CD4-positive, alpha-beta T cell treated with Interleukin-2 at 100 ng/mL for 4 hours (primary cell): ENCODE measurements at places on chromosomes 1 and 21.

DNA sequence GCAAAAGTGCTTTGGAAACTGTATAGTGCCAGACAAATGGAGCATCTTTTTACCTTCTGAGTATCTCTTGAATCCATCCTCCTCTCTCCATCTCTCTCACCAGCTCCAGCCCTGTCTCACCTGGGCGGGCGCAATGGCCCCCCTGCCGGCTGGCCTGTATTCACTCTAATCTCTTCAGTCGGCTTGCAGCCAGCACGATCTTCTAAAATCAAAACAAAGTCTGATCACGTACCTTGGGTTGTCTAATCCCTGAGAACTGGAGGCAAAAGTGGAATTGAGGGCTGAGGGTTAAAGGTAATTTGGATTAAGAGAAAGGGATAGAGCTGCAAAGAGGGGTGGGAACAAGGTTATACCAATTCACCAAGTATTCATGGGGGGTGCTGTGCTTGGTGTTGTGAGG, 46.0 kb upstream of the LRRN2 start:
- no peak for DNase-seq

DNA sequence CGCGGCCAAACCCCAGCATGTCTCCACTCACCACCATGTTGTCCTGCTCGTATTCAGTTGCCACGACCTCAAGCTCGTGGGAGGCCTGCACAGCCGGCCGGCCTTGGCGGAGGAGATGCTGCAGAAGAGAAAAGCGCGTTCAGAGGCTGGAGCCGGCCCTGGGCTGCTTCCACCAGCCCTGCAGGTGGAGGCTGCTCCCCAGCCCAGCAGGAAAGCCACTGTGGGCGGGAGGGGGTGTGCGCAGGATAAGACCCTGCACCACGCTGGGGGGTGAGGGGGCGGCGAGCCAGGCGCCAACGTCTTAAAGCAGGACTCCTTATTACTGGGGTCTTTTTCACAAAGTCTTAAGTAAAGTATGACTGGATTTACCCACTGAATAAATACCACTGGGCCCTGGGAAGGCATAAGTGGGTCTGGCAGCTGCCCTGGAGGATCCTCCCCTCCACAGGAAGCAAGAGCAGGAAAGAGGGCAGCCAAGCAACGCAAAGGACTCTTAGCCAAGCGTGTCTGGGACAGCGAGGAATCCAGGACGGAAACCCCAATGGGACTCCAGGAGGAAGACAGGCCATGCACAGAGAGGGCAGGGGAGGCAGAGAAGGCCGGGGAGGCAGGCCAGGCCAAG, 104.8 kb downstream of the NPHP4 start:
- no peak for DNase-seq

DNA sequence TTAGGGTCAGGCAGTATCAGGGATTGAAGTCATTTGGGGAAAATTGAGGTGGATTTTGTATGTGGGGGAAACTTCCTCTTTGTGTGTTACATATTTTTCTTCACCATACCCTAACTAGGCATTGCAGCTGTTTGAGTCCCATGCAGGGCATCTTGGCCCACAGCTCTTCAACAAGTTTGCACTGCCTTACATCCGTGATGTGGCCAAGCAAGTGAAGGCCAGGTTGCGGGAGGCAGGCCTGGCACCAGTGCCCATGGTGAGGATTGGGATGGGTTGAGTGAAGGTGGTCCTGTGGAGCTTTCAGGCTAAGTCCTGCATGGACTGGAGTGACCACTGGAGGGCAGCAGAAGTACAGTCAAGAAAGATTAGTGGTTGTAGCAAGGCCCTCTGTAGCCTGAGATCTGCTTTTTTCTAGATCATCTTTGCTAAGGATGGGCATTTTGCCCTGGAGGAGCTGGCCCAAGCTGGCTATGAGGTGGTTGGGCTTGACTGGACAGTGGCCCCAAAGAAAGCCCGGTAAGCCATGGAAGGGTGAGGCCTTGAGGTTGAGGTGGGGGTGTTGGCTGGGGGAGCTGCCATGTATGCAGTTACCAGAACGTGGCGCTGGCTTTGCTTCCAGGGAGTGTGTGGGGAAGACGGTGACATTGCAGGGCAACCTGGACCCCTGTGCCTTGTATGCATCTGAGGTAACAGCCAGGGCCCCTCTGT, 2.4 kb downstream of the UROD start:
- DNase-seq: peak; percentile 86

DNA sequence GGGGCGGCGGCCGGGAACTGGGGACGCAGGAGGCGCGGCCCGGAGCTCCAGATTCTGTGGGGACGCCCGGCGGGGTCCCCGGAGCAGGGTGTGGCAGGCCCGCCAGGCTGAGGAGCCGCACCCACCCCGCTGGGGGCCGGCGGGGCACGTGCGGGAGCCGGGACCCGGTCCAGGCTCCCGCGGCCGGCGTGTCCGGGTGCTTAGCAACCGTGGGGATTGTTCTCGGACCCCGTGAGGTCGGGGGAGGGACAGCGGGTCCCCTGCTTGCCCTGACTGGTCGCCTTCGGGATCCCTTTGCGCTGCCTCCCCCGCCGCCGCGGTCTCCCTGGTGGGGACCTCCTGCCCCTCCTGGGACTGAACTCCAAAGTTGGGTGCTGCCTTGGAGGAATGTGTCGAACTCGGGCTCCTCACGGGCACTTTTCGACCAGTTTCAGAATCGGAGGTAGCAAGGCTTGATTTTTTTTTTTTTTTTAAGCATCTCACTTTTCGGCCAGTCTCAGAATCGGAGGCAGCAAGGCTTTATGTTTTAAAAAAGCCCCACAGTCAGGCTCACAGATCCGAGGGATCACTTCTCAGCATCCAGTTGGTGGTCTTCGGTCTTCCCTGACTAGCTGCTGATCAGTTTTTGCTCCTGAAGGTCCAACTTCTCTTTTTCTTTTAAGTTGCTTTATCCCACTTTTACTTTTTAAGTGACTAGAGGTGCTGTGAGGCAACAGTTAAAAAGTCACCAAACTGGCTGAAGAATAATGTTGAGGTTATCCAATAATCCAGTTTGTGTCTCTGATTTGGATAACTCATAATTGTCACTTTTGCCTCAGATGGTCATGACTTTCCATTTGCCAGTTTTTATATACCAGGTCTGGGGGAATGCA, 648 bp downstream of the FAM76A start:
- peak; percentile 26 for DNase-seq

- no peak for DNase-seq
Measured at GRCh38 chr1:6313393-6314200, 52.7 kb upstream of the GPR153 start.

- DNase-seq: no peak
Measured at GRCh38 chr1:161747801-161748200, 1.8 kb upstream of the DUSP12 start.

GRCh38 chr1:54606096-54606989, 17.0 kb downstream of the FAM151A start:
- no peak for DNase-seq

DNA sequence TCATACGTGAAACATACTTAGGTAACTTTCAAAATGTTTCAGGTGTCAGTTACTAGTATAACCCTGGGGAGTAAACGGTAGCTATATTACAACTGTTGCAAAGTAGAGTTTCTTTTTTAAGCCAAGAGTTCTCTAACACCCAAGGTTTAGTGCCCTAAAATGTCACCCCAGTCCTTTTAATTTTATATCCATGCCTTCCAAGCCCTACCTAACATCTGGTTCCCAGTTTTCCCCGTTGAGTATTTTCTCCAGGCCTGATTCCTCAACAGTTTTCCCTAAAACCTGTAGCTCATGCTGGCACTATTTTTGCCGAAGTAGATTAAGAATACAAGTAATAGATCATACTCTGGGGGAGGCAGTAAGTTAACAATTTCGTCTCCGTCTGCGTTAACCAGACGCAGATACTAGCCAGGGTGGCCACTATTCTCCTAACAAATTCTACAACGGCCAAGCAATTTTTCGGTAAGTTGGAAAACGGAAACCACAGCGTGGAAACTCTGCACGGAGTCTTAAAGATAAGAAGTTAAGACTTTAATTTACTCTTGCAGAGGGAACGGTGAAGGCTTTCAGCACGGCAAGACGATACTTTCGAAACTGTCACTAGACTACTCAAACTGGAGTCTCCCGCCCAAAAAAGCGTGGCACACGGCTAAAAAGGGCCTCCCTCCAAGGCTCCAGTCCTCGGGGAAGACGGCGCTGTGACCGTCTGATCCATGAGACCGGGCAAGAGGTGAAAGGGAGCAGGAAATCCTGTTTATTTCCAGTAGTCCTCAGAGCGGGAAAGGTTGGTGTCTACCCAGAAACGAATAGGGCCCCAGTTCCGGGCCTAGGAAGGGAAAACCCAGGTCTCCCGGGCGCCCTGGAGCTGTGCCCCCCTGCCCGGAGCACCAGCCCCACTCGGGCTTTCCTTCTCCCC, 945 bp downstream of the SRSF4 start:
- DNase-seq: no peak

GRCh38 chr1:85579622-85580021, 939 bp upstream of the CCN1 start:
- no peak for DNase-seq

GRCh38 chr21:41674402-41674801, 92.5 kb downstream of the RIPK4 start:
- DNase-seq: no peak

- DNase-seq: no peak
Measured at GRCh38 chr1:4962836-4963235, 308.4 kb downstream of the AJAP1 start.

DNA sequence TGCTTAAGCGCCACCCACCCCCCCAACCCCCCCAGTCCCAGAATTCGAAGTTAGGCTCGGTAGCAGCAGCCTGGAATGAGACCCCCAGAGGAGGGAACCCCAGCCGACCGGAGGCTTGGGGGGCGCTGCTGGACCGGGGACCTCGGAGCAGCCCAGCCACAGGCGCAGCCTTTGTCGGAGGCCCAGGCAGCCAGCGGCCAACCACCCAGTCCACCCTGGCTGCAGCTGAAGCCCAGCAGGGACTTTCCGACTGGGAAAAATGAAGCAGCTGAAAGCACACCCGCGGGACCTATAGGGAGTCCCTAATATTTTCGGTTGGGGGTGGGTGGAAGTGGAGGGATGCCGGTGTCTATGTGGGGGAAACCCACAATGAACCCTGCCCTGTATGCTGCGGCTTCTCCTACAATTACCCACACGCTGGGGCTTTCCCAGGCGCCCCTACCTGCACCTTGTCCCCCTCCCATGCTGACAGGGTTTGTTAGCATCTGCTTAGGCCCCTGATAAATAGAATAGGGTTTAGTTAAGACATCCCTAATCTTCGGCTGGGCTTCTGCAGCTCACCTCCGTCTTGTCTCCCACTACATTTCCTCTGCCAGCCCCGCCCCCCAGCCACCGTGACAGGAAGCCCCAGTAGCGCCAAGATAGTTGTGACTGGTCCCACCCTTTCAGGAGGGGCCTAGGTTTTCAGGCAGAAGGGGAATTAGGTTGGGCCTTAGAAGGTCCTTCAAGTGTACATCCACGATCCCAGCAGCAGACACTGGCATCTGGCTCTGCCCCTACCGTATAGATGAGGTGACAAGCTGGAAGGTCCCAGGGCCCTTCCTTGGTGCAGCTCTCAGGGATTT, 838 bp downstream of the CCDC28B start:
- DNase-seq: peak; percentile 76

- DNase-seq: no peak
Measured at GRCh38 chr1:27435566-27436203, 43.3 kb downstream of the GPR3 start.

GRCh38 chr1:201896951-201897391, 8.3 kb downstream of the SHISA4 start:
- DNase-seq: no peak

- no peak for DNase-seq
Measured at GRCh38 chr1:24888061-24888970, 41.8 kb downstream of the RUNX3 start.

DNA sequence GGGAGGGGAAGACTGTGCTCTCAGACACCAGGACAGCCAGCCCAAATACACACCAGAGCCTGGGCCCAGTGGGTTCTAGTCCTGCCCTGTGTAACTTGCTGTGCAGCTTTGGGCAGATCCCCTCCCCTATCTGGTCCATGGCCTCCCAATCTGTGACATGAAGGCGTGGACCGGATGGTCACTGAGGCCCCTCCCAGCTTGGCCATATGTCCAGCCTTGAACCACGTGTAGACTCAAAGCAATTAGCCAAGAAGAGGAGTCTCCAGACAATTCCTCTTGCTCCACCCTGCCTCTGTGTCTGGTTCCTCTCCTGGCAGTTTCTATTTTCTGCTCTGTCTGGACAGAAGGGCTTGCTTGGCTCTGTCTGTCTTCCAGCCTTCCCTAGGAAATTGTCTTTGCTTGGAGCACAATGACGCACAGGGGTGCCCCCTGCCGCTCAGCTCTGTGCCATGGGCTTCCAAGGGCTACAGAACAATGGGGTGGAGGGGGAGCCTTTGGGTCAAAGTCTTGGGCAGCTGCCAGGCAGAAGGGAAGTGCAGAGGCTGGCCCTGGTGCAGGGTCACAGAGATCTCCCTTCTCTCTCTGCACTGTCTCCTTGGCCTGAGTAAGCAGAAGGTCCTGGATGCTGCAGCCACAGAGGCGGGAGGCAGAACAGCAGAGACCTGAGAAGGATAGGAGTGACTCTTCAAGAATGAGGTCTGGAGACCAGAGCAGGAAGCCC, 66.1 kb downstream of the TENT5C start:
- no peak for DNase-seq

DNA sequence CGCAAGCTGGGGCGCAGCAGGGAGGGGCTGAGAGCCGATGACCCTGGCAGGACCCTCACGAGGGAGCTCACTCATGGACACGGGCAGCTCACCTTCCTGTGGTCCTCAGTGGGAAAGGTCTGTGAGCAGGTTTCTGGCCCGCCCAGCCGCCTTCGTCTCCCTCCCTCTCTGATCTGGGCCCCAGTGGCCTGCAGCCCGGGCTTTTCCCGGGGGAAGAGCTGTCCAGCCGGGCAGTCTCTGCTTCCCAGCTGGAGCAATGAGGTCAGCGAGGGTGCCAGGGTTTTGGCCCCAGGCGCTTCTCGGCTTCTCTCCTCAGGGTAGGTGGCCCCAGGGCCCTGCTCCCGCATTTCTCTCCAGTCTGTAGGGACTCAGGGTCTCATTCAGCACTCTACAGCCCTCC, 22.2 kb upstream of the ARHGEF16 start:
- no peak for DNase-seq

GRCh38 chr1:21037091-21037490, 139.6 kb downstream of the EIF4G3 start:
- no peak for DNase-seq

- DNase-seq: peak; percentile 85
Measured at GRCh38 chr1:154463512-154463990, 38.5 kb upstream of the TDRD10 start.

- DNase-seq: no peak
Measured at GRCh38 chr1:157448636-157449035, 103.7 kb downstream of the FCRL5 start.

GRCh38 chr21:36605426-36605825, 93.5 kb upstream of the SIM2 start:
- no peak for DNase-seq

- no peak for DNase-seq
Measured at GRCh38 chr1:224766266-224766665, 150.1 kb downstream of the CNIH3 start.

DNA sequence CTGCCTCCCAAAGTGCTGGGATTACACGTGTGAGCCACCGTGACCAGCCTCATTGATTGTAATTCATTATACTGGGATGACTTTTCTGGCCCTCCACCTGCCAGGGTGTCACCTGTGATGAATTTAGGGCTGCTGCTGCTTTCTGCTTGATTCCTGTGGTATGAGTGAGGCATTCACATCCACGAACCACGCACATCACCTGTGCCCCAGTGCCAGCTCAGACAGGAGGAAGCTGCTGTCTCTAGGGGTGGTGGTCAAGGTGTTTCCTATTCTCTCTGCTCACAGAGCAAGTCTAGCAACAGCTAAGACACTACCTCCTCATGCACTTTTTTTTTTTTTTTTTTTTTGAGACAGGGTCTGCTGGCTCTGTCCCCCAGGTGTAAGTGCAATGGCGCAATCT, 12.3 kb upstream of the LDLRAD2 start:
- no peak for DNase-seq

- DNase-seq: no peak
Measured at GRCh38 chr1:111422546-111423391, 4.8 kb downstream of the OVGP1 start.
